Occipital lobe (tissue), 3 donors: ENCODE measurements at places on chromosomes 7 and 10. TPM values are rescaled to one million over a fixed set of nuclear protein-coding genes. Genes with fewer than 3 reads are reported as not detected.

DNA sequence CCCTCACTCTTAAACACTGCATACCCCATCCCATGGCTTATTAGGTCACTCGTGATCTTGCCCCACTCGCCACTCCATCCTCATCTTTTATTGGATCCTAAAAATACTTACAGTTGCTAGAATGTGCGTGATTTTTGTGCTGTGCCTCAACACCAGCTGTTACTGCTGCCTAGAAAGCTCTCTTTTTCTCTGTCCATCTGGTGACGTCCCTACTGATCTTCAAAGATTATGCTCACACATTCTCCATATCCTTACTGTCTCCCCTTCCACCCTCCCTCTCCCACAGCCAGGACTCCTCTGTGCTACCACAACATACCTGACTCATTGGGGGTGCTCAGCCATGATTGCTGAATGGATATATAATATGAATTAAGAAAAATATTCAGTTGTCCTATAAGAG is 42.0 kb downstream of the CDK6 start:
- no peak for DNase-seq

The LIPN gene
- not detected for total RNA-seq

- DNase-seq, result no peak
These were observed 67.1 kb downstream of the AOAH start for GRCh38 chr7:36657036-36657660.

GRCh38 chr10:124972637-124973036 is 30.7 kb downstream of the ZRANB1 start:
- no peak for DNase-seq

The C10orf143 gene
- total RNA-seq, result 1.1 TPM

The ASIC3 gene
- total RNA-seq, result 0.62 TPM

The PCBD1 gene
- 6.2 TPM for total RNA-seq

The TAS2R3 gene
- total RNA-seq, result 2.5 TPM

DNA sequence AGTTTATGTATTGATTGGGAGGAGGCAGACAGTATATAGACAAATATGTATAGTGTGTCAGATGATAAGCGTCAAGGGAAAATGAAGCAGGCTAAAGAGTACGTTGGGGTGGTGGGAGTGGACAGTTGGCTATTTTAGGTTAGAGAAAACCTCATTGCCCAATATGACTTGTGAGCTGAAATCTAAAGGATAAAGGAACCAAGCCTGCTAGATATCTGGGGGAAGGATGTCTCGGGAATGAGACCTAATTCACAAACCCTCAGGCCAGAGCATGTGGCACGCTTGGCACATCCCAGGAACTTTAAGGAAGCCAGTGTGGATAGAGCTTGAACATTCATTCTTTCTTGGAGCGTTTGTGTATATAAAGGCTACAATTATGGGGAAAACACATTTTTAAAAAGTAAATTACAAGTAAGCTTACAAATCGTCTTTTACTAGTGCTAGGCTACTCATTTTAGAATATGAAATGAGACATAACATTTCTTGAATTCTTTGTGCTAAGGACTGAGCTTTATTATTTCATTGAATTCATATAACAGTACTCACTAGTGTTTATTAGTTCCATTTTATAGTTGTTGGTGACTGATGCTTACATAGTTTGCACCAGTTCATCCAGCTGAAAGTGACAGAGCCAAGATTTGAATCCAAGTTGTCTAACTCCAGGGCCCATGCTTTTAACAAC is 9.7 kb downstream of the FHIP2A start:
- DNase-seq, result no peak

- no peak for DNase-seq
These were observed 1.4 kb upstream of the THSD7A start for GRCh38 chr7:11833431-11833830.
